Activated CD8-positive, alpha-beta T cell treated with anti-CD3 and anti-CD28 coated beads for 36 hours (primary cell): ENCODE measurements at places on chromosomes 12 and 14.
A peak's percentile ranks its signal among the peaks of the same experiment; 100 is the strongest.

DNA sequence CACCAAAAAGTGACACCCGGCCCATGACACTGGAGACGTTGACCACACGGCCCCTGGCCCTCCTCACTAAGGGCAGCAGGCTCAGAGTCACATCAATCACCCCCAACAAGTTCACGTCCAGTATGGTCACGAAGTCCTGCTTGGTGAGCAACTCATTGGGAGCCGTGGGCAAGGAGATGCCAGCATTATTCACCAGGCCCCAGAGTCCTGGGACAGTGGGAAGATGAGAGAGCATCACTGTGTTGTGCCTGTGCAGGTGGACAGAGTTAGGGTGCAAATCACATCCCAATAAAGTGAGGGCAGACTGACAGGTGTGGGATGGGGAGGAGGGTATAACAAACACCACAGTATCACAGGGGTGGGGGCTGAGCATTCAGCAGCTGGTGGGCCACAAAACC, 2.5 kb downstream of the RDH16 start:
- DNase-seq, result no peak

DNA sequence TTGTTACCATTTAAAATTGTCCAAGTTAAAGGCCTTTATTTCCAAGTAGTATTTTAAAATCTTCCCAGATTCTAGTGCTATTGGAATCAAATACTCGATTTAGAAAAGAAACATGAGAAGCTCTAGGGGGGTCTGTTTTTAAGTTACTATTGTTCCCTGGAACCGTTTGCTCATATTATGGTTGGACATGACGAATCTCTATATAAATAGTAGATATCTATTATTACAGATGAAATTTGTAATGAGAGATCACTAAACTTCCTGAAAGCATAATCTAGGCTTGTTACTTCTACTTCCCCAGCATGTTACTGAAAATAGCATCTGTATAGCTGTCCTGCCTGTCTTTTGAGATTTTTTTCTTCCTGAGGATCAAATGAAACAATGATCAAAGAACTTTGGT, 70.1 kb downstream of the LGR5 start:
- DNase-seq, result no peak

DNA sequence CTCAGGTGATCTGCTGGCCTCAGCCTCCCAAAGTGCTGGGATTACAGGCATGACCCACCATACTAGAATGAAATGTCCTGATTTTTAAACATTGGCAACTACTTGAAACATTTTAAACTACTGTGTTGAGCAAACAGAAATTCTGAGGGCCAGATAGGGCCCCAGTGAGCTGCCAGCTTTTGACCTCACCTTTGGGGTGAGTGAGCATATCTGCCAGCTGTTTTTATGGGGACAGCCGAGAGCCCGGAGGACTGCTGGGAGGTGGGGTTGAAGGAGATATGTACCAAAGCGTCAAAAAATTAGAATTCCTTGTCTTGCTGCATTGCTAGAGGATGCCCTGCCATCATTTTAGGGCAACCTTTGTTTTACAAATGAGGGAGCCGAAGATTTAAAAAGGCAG, 2.7 kb downstream of the GSTZ1 start:
- no peak for DNase-seq

GRCh38 chr12:53492188-53492587, 7.1 kb downstream of the MAP3K12 start:
- no peak for DNase-seq

DNA sequence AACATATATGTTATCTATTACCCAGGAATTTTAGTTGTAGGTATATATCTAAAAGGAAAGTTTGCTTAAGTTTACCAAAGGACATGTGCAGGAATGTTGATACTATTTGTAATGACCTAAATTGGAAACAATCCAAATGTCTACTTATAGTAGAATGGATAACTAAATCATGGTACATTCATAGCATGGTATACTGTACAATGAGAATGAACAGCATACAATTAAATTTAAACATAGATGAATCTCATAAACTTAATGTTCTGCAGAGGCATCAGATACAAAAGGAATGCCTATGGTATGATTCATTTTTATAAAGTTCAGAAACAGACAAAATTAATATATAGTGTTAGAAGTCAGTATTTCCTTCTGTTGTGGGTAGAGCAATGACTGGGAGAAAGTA, 135.4 kb downstream of the GPHN start:
- DNase-seq, result no peak

- DNase-seq, result no peak
Measured at GRCh38 chr12:127360580-127360979, 906.4 kb upstream of the TMEM132C start.

- no peak for DNase-seq
Measured at GRCh38 chr14:67459336-67459735, 29.2 kb downstream of the TMEM229B start.

DNA sequence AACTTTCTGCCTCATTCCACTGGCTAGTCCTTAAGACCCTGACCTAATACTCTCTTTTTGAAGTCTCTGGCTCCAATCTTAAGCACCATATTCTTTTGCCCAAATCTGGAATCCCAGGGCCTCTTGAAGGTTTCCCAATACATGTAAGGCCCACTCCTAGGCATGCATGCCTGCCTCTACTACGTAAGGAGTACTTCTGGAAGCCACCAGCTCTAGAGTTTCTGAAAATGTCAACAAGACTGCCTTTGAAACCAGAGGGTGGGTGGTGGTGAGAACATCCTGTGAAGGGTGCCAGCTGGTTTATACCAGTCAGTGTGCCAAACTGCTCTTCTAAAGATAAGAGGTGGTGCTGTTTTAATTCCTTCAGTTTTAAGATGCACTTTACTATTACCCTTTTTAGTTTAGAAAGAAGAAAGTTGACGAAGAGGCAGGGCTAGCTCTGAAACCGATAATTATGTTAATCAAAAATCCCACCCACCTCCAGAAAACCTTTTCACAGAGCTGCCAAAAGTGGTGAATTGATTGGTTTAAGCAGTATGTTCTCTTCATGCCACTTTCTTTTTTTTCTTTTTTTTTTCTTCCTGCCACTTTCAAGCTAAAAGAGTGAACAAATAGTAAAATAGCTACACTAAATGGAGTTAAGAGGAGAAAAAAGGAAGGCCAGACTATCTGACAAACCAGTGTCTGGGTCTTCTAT, 8.7 kb upstream of the WDR89 start:
- DNase-seq, result peak; percentile 81

DNA sequence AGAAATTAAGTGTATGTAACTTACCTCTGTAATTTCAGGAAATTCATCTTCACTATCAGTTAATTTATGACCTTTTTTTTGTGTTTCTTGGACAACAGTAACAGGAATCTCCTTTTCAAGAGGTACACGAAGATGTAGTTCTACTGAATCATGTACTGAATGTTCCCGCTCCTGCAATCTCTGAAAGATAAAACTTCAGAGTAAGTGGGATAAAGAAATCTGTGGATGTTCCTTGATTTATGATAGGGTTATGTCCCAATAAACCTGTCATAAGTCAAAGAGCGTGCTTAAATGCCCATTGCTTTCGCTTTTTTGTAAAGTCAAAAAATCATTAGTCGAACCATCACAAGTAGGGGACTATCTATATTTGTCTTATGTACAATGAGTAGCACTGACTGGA, 40.8 kb downstream of the SENP1 start:
- DNase-seq, result no peak

DNA sequence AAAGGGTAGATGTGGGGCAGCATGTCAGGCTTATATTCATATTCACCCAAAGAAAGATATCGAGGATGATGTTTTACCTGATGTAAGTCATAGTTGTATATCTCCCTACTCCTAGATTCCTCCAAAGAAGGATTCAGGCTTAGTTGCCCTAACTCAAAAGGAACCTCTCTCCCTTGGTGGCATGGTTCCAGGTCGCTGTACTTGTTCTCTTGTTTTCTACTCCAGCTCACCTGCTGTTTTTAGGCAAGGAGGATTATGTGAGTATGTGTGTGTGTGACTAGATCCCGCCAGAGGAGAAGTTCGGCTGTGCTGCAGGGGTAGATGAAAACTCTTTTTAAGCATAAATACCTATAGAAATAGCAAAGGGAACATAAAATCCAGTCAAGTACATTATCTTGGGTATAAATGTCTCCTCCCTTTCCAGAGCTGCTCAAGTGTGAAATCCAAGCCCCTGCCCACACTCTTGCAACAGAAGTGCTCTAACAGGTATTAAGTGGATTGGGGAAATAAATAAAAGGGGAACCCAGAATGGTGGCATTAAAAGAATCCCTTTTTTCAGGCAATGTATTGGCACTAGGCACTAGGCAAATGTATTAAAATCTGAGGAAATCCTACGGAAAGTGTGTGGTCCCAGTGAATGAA, 375.7 kb downstream of the ZFP36L1 start:
- no peak for DNase-seq

- DNase-seq, result no peak
Measured at GRCh38 chr12:31715283-31715825, 13.5 kb downstream of the AMN1 start.

DNA sequence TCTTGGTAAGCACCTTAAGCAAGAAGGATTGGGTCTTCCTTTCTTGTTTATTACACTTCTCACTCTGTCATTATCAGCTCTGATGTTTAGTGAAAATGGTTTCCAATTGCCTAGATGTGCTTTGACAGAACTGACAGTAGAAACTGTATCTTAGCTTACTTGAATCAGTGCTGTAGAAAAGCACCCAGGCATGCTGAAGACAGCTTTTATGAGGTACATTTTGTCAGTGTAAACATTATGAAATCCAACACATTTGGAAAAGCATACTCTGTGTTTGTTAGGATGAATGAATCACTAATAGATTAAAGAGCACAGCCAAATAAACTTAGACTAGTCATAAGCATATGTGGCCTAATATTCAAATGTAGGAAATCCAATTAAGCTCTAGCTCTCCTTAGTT, 290.2 kb upstream of the NPAS3 start:
- DNase-seq, result no peak

GRCh38 chr12:55742719-55743405, at the start of gene GDF11:
Gene GDF11 (plus strand): TSS chr12:55743122. CDS start chr12:55743317, 195 bp downstream.
- DNase-seq, result peak; percentile 83

DNA sequence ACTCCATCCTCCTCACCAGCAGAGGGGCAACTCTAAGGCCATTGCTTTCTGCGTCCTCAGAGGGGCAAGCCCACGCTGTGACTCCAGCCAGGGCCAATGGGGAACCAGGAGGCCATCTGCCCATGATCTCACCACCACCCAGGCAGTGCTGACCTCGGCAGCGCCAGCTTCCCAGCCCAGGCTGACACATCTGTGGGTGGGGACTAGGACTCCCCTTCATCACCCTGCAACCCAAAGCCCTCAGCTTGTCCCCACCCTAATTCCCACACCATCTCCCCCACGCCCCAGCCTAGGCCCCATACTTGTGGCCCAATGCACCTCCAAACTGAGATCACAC, 58.6 kb downstream of the VWF start:
- DNase-seq, result no peak

GRCh38 chr14:61416591-61416990, 95.2 kb downstream of the PRKCH start:
- DNase-seq, result peak; percentile 6

DNA sequence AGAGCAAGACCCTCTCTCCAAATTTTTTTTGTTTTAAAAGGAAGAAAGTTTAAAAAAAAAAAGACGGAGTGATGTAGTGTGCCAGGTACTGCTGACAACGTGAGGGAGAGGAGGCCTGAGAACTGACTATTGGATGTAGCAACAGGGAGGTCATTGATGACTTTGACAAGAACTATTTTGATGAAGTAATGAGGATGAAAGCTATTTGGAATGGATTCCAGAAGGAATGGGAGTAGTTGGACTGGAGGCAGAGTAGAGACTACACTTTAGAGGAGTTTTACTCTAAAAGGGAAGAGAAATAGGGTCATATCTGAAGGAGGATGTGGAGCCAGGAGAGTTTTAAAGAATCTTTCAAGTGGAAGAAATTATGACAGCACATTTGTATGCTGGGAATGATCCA, 27.8 kb upstream of the SLC38A2 start:
- DNase-seq, result no peak

GRCh38 chr12:25186038-25186787, 8.7 kb downstream of the DNAI7 start:
- DNase-seq, result no peak

DNA sequence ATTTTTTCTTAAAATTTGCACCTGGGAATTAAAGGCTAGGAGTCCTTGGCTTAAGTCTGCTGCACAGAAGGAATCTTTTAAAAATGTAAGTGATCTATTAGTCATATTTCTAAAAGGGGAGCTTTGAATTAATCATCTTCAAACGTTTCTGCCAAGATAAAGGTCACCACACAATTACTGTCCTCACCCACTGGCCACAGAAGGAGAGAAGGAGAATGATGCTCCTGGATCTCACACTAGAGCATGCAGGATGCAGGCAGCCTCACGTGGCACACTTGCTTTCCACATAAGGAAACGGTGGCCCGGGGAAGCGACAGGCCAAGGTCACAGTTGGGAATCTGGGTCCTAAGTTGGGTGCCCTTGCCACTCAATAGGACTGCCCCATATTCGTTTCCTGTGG, 16.9 kb downstream of the PLEKHG7 start:
- no peak for DNase-seq

DNA sequence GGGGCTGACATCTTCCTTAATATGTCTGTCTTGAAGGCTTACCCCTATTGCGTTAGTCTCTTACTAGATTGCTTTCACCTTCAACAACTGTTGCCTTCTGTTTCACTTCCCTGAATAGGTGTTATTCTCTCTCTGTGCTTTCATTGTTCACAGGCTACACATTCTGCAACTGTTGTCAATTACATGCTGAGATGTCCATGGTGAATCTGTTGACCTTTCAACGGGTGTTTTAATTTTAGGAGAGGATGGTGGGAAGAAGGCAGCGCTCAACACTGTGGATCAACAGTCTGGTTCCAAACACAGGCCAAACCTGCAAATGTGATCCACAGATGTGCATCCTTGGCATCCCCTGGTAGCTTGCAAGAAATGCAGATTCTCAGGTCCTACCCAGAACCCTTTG, 101.9 kb downstream of the DACT1 start:
- no peak for DNase-seq

- DNase-seq, result no peak
Measured at GRCh38 chr14:100644784-100645183, 57.6 kb upstream of the BEGAIN start.

DNA sequence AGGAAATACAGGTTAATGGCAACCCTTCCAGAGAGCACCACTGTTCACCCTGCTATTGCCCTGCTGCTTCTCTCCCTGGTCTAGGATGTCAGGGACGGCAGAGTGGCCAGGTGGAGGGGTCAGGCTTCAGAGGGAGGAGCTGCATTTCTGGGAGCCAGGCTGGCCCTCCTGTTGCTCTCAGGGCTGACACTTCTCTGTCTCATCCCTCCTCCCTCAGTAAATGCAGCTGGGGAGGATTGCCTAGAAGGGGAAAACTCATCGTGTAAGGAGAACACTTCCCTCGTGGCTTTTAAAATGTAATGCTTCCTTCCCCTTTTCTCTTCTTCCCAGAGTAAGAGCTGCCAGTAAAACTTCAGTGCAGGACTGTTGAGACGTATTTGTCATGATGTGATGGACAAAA, 20.8 kb downstream of the SUSD6 start:
- DNase-seq, result no peak

- peak; percentile 5 for DNase-seq
Measured at GRCh38 chr14:65750906-65751305, 338.4 kb downstream of the FUT8 start.

- DNase-seq, result no peak
Measured at GRCh38 chr14:63881926-63882325, 29.1 kb downstream of the SYNE2 start.
